ENCODE measurements at places on chromosomes 11 and 22.

GRCh38 chr11:46559815-46560214, 34.0 kb downstream of the AMBRA1 start:
- no peak for DNase-seq

DNA sequence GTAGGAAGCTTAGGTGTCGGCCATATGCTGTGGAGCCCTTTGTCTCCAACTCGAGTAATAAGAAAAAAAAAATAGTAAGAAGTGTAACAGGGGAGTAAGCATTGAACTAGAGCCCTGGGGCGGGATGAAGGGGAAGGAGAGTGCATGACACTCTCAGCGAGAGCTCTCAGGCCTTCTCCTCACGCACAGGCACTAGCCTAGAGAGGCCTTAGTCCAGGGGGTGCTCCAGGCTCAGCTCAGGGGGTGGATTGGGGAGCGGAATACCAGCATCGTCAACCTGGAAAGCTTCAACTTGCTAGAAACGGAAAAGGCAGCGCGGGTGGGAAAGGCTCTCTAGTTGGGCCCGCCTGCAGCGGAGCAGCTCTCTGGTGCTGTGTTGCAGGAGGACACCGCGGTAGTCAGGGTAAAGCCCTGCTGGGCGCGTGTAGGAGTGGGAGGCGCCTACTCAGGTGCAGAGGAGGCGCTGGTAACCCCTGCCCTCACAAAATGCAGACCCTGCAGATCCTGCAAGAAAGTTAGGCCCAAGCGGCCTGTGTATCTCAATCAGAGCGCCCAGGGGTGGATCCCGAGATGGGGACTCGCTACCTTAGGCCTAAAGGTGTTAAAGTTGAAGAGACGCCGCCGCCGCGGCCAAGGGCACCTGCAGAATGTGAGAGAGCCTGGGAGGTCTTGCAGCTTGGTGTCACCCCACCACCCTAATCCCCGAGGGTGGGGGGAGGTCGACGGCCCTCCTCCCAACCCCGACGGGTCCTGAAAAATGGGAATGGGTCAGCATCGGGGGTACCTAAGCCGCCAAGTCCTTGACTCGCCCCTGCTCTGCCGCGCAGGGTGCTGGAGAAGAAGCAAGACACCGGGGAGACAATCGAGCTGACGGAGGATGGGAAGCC, 2.8 kb downstream of the SLC17A6 start:
- no peak for DNase-seq

GRCh38 chr11:46800177-46800576, 45.9 kb downstream of the CKAP5 start:
- no peak for DNase-seq

DNA sequence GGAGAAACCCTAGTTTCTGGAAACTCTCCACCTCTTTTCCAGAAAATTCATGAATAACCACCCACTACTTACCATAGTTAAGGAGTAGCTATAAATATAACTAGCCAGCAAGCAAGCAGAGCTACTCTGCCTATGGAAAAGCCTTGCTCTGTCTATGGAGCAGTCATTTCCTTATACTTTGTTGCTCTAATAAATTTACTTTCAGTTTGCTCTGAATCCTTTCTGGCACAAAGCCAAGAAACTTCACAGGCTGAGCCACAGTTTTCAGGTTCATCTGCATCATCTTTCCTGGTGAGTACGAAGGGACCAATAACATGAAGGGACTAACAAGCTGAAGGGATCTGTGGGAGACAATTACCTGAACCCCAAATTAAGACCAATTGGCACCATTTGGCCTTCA, 4.6 kb downstream of the OR4C45 start:
- DNase-seq, result no peak

GRCh38 chr11:113567867-113568544, 92.8 kb upstream of the DRD2 start:
- no peak for DNase-seq

GRCh38 chr11:19670030-19670791, 42.4 kb upstream of the NAV2 start:
- DNase-seq, result no peak

DNA sequence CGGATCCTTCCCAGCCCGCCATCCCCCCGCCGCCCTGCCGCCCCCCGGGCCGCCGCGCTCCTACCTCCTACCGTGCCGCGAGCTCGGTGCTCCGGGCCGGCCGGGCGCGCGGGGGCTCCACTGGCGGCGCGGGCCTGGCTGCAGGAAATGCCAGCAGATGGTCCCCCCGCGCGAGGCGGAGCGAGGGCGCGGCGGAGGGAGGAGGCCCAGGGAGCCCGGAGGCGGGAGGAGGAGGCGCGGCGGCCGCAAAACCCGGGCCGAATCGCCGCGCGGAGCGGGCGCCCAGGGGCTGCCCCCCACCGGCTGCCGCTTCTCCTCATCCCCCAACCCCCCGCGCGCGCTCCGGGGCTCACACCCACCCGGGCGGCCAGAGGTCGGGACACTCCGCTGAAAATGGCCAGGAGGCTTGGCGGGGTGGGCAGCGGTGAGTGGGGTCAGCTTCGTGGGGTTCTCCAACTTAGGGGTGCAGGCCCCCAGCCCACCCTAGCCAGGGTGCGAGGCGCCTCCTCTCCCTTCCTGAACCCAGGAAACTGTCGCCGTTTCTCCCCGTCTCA, at the start of gene OSBPL5:
OSBPL5 (minus strand) TSS at position 159 of the 554 bp plus-strand sequence. CDS start 36,162 bp downstream, outside the sequence.
- peak; percentile 73 for DNase-seq

DNA sequence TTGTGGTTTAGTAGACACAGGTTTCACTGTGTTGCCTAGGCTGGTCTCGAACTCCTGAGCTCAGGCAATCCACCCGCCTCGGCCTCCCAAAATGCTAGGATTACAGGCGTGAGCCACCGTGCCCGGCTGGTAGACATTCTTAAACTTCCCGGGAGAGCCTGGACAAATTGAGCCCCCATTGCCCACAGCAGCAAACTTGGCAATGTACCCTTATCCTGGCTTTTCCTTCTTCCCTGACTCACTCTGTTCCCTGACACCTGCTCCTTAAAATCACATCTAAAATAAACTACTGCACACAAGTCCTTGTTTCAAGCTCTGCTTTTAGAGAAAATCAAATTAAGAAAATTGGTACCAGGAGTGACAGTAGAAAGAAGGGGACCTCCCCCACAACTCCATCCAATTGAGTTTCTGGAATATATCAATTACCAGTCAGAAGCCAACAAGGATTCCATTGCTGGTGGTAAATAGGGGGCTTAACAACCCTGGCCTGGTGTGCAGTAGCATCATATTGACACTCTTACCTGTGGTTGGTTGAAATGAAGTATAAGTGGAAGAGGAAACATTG, 7.4 kb upstream of the MCHR1 start:
- DNase-seq, result no peak

Data from activated naive CD4-positive, alpha-beta T cell treated with anti-CD3 and anti-CD28 coated beads, Interleukin-2, amount 10 ng/mL, durations not matched to agents 7 days and 5 days (primary cell).